Fibroblast of lung (primary cell): ENCODE measurements at places on chromosomes 11 and 22.

GRCh38 chr11:8327761-8328192, 64.1 kb upstream of the LMO1 start:
- DNase-seq = no peak

DNA sequence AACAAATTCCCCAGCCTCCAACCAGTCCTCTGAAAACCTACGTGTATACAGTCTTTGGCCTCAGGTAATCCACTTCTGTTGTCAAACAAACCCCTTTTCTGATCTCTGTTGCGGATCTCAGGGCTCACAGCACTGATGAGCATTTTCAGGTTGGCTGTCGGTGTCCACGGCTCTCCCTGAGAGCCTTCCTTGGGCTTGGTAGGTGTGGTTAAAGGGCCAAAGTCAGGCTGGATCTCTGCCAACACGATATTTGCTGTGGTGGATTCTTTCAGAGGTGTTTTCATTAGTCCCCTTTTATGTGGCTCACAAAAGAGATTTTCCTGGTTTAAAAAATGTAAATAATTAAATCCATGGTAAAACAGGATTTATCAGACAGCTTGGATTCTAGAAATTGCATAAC, 2.9 kb downstream of the E2F8 start:
- DNase-seq = no peak

- DNase-seq = no peak
Observed at GRCh38 chr11:41609511-41609910, 150.1 kb upstream of the LRRC4C start.

- DNase-seq = no peak
Observed at GRCh38 chr22:24161909-24162308, 19.4 kb upstream of the SUSD2 start.

- DNase-seq = no peak
Observed at GRCh38 chr11:84722583-84723108, 904.5 kb downstream of the DLG2 start.

GRCh38 chr11:130865091-130865773, 51.0 kb downstream of the SNX19 start:
- DNase-seq = no peak

DNA sequence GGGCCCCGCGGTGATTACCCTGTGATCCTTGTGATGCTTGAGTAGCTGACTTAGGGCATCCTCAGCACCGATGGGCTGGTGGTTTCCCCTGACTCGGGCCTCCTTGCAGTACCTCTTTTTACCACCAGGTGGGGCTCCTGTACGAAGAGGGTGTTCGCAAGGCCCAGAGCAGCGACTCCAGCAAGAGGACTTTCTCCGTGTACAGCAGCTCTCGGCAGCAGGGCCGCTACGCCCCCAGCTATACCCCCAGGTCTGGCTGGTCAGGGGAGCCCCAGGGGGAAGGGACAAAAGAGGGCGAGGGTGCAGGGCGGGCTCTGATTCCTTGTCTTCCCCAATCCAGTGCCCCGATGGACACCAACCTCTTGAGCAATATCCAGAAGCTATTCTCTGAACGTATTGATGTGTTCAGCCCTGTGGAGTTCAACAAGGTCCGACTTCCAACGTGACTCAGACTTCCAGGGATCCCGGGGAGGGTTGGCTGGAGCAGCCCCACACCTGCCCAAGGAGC, 1.3 kb upstream of the TM7SF2 start:
- DNase-seq = peak; percentile 80

GRCh38 chr11:92775003-92775676, 194.3 kb upstream of the MTNR1B start:
- no peak for DNase-seq
